DMS 273 treated with DMSO at 0.1 percent for 48 hours (cell line): ENCODE measurements at places on chromosomes 5 and 9.

DNA sequence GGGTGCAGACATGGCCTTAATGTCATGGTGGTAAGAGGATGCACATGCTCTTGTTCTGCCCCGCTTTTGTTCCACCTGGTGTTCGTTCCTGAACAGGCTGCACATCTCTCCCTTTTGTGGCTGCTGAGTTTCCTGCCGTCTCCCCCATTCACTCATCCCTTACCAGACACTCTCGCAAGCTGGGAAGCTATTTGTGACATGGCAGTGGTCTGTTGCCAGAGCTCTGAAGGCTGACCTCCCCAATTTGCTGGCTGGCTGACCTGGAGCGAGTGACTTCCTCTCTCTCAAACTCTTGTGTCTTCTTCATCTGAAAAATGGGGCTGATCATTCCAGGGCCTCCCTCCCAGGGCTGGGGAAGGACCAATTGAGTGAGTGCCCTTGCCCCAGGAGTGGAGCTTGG, 35.9 kb downstream of the HRH2 start:
- DNase-seq, result no peak

DNA sequence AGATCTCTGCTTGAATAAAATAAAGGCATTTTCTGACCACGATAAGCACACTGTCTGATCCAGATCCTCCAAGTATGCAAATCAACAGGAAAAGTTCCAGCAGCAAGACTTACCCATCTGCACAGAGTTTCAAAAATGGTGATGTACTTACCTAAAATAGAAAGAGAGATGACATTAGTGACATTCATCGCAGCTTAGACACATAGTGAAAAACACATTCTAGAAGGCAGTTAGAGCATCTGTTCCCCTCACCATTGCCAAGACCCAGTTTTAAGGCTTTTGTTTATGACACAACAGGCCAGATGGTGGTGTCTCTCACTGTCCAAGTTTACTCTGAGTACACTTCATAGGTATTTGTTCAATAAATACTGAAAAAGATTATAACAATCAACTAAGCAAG, 207.7 kb downstream of the PDE4D start:
- DNase-seq, result peak; percentile 92

GRCh38 chr5:66255714-66256113, 111.6 kb downstream of the SREK1 start:
- no peak for DNase-seq

DNA sequence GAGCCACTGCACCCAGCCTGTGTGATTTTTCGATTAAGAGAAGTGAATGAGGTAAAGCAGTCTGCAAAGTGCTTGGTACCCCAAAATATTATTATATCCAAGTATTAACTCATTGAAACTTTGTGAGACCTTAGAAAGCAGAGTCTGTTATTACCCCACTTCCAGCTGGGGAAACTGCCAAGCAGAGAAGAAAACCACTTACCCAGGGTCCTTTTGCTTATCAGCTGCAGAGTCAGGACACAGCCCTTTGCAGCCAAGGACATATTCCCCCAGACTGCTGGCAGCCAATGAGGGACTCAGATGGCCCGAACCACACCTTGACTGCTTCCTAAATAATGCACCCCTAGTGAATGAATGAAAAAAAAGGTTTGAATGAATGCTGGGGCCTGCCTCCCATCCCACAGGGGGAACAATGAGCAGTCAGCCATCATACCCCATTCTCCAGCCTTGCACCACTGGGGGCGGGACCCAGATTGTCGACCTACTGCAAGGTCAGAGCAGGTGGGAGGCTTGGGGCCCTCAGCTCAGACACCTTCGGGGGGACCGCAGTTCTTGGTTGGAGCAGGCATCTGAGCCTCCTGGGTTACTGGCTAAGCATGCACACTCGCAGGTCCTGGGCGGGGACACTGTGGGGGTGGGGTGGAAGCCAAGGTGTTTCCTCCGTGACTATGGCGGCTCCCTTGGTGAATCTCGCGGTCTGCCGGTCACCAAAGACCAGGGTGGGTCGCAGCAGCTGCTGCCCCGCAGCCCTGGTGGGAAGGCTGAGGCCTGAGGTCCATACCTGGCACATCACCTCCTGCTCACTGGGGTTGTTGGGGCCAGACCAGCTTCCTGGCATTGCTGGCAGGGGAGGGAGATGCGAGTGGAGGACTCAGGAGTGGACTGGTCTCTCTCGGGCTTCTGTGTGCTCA, 29.7 kb downstream of the PRRT1B start:
- no peak for DNase-seq

DNA sequence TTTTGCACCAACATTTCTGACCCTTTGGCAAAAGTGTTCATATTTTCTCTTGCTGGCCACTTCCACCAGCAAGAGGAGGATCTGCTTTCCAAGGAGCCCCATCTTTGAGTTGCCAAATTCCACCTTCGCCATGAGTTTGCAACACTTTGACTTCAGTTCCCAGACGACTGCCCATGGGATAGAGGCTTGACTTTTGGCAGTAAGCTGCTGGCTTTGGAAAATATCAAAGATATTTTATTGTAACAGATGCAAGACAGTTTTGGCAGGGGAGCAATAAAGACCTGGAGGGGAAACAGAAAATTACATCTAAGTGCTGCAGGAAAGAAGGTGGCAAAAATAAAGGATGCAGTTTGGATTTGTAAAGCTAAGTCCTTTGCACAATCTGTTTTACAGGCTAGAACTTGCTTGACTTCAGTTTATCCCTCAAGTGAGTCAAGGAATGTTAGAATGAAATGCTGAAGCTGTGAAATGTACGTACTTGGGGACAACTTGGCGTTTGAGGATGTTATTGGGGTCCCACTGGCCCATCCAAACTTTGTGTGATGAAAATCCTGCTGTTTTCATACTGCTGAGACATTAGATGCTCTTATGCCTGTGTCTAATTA, 232.9 kb downstream of the GOLPH3 start:
- DNase-seq, result no peak

GRCh38 chr5:167511276-167511675, 780.2 kb upstream of the WWC1 start:
- no peak for DNase-seq

DNA sequence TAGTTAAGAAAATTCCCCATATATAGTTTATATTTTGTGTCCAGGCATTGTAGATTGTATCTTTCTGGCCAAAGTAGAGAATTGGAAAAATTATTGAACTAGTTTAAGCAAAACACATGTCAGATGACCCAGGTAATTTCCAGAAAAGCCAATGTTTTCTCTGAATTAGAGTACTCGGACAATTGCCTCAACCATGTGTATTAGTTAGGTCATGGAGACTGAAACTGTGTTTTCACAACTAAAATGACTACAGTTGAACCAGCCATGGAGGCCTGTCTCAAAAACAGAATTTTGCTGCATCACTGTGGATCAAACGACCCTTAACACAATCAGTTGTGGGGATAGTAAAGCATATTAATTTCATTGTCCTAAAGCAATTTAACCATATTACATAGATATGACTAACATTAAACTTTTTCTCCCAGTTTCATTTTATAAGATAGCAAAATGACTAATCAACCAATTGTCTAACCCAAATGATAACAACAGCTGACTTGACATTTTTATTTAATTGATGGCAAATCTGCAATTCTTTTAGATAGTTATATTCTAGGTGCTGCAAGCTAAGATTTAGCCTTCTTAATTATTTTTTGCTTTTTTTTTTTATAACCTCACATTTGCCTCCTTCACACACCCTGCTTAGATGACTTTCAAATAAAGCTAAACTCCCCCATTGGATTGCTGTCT, 39.2 kb upstream of the SPDL1 start:
- no peak for DNase-seq

GRCh38 chr9:1231998-1232919, 182.1 kb downstream of the DMRT2 start:
- no peak for DNase-seq

GRCh38 chr5:125914471-125914870, 508.7 kb upstream of the GRAMD2B start:
- no peak for DNase-seq
